ENCODE measurements at places on chromosomes 1 and 21. TPM values are rescaled to one million over a fixed set of nuclear protein-coding genes. Genes with fewer than 3 reads are reported as not detected.
A peak's percentile ranks its signal among the peaks of the same experiment; 100 is the strongest.

The KCNJ9 gene
- 5.1 TPM for total RNA-seq

DNA sequence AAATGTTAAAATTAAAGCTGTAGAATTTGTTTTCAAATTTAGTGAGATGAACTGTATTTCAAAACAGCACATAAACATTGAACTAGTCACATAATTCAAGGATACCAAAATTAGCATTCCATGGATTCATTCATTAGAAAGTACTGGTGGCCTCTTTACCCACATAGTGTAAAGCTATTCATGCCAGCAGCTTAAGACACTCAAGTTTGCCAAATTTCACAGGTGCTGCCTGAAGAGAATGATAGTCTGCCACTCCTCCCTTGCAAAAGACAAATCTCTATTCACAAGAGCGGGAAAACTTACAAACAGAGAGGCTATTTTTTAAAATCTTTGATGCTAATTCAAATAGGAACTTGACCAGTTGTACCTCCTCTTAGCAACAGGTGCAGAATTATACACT lies 337.0 kb downstream of the BRINP3 start:
- peak; percentile 35 for DNase-seq

DNA sequence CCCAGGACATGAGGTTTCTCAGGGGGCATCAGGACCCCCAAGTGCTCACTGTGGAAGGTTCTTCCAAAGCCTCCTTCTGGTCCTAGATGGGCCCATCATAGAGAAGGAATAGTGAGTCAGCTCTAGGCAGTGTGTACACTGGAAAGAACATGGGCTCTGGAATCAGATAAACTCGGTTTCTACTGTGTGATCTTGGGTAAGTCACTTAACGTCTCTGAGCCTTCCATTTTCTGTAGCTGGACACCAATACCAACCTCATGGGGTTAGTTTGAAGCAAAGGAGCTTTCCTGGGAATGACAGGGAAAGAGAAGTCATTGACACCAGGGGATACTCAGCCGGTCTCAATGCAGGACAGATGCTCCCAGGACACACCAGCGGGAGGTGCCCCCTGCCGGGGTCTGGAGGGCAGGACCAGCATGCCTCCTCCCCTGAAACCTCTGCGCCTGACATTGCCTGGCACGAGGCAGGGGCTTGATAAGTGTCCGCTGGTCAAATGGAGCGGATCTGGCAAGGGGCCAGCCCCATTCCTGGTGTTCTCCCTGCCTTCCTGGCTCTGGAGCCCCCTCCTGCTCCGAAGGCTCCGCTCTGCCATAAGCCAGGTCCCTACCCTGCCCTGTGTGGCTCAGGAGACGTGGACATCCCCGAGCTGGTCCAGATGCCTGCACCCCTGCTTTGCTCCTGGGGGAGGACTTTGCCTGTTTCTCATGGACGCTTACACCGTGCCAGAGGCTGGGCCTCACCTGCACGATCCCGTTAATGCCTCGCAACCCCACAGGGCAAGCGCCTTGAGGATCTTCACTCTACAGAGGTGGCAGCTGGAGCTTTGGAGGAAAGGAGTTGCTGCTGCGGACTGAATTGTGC lies 52.8 kb downstream of the EDN2 start:
- no peak for DNase-seq

GRCh38 chr1:87968197-87968955 lies 639.7 kb downstream of the LMO4 start:
- DNase-seq, result no peak

The TRIM46 gene
- total RNA-seq, result 6.8 TPM

The LRRC38 gene
- 0.55 TPM for total RNA-seq

The FCRL1 gene
- 2.1 TPM for total RNA-seq

GRCh38 chr1:171128463-171128862 lies 37.8 kb downstream of the FMO3 start:
- no peak for DNase-seq

The CFHR3 gene
- 0.72 TPM for total RNA-seq

GRCh38 chr1:181010789-181011188 lies 11.9 kb downstream of the STX6 start:
- DNase-seq, result no peak

DNA sequence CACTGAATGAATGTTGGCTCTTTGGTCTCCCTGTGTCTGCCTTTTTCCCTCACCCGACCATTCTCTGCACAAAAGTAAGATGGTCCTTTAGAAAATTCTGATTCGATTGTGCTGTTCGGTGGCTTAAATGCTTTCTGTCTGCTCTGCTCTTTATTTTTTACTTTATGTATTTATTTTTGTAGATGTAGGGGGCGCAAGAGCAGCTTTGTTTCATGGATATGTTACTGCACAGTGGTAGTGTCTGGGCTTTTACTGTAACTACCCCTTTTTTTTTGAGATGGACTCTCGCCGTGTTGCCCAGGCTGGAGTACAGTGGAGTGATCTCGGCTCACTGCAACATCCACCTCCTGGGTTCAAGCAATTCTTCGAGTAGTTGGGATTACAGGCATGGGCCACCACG lies 15.7 kb downstream of the NLRP3 start:
- DNase-seq, result no peak

- DNase-seq, result no peak
Observed at GRCh38 chr1:3657578-3658230, 5.4 kb downstream of the TP73 start.

- DNase-seq, result no peak
Observed at GRCh38 chr1:55289614-55290013, 74.5 kb upstream of the USP24 start.

DNA sequence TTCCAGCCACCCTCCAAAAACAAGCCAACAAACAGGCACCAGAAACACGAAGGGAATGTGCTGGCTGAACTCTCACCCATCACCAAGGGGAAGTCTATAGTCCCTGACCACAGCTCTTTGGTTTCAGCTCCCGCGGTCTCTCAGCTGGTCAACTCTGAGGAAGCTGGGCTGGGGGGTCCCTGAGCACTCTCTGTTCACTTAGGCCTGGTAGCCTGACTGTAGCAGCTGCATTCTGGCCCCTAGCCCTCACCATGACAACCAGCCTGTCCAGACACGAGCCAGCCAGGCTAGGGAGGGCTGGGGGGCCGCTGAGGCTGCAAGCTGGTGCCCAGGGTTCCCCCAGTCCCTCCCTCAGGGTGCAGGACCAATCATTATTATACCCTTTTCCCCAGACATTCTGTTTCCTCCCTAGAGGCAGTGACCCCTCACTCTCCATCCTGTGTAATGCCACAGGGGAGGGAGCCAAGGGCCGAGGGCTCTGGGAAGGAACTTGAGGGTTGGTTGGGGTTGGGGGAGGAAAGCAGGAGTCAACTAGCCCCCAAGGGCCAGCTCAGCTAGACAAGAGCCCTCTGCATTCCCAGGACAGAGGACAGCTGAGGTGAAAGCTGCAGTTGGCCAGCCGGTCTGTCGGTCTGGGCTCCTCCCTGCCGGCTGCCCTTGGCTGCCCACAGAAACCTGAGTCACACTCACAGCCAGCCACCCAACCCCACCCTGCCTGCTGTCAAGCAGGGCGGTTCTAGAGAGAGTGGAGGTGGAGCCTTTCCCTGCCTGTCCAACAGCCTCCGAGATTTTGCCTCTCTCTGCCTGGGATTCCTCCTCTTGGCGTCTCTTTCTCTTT lies 1.2 kb upstream of the TRAPPC3 start:
- DNase-seq, result no peak

The DCDC2B gene
- 0.28 TPM for total RNA-seq

The SLC2A5 gene
- total RNA-seq, result 5.2 TPM

All from spinal cord (tissue), 10 donors.